Esophagus muscularis mucosa (tissue), 4 donors: ENCODE measurements at places on chromosomes 1 and 21. TPM values are rescaled to one million over a fixed set of nuclear protein-coding genes. Genes with fewer than 3 reads are reported as not detected.

The RPTN gene
- total RNA-seq = not detected

DNA sequence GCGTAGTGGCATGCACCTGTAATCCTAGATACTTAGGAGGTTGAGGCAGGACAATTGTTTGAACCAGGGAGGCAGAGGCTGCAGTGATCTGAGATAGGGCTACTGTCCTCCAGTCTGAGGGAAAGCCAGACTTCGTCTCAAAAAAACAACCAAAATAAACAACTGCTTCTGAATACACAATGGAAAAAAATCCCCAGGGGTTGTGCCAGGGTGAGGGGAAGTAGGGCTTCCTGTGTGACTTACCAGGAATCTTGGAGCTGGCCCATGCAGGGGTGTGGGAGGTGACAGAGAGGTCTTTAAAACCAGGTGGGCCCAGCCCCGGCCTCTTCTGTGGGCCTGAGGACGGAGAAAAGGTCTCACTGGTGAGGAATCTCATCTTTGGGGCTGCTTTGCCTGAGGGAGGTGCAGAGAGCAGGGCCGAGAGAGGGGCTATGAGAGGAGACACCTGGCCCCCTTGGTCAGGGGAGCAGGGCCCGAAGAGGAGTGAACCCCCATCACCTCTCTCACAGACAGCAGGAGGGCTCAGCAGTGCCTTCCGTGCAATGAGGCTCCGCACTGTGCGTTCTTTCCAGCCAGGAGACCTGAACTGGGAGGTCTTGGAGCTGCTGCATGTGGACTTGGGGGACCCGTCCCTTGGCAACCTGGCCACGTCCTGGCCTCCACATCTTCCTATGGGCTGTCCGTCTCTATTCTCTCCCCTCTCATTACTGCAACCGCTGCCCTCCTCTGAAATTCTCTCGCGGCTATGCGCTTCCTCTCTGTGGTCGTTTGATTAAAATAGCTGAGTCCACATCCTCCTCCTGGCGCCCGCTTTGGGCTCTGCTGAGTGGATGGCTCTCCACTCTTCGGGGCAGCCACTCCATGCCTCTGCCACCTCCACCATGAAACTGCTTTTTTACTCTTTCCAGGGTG, 10.7 kb downstream of the PLA2G5 start:
- DNase-seq = no peak

DNA sequence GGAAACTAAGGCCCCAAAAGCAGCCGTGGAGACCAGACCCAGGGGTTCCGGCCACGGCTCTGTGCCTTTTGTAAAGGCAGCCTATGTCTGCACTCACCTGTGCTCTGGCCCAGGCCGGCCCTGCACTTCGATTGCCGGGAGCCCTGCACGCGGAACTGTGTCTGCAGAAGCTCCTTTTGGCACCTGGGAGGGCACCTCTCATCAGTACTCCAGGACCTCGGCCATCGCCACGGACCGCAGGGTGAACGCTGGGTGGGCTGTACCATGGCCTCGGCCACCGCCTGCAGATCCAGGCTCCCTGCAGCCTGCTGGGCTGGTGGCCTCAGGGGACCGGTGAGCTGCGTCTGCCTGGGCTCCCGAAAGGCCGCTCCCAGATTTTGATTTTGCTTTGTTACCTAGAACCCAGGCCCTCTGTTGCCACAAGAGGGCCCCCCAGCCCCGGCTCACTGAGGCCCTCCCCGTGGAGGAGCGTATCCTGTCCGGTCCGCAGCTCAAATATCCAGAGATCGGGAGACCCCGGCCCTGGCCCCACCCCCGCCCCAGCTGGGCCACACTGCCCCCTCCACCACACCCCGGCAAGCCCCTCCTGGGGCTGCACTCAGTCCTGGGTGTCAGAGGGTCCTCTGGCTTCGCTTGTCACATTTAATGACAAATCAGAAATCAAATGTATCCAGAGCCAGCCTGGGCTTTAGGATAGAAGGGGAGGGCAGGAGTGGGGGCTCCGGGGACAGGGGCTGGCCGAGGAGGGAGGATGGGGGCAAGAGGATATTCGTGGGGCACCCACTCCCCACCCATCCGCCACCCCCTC, 60.2 kb upstream of the PDE9A start:
- no peak for DNase-seq

- no peak for DNase-seq
Measured at GRCh38 chr1:214609692-214610091, 6.7 kb downstream of the CENPF start.

DNA sequence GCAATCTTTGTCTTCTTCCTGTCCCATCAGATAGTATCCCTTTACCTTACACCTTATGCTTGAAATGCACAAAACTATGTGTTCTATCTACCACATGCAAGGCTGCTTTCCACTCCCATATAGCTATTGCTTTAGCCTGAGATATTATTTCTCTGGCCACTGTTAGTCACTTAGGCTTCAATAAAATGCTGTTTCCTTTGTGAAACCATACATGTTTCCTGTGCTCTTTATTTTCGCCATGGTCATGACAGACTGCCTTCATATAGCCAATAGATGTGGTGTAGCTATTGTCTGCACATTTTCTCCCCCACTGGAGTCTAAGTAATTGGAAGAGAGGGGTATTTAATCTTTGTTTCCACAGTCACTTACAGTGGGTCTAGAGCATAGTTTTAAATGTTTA, 108.4 kb downstream of the GREM2 start:
- no peak for DNase-seq

GRCh38 chr1:84350104-84350503, 48.2 kb upstream of the DNASE2B start:
- DNase-seq = no peak

DNA sequence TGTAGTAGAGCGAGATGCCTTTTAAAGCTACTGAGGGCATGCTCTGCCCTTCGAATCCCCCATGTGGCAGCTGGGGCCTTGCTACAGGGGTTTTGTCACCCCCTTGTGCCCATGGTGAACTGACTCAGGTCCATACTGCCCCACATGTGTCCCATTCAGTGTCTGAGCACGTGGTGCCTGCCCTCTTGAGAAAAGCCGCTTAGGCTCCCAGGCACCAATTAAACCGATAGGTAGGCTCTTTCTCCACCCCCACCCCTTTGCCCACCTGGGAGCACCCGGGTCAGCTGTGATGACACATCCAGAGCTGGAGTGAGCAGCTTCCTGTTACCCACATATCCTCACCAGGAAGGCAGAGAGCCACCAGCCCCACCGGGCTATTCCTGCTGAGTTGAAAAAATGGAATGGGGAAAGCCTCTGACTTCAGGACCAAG, 30.5 kb downstream of the TMCC2 start:
- no peak for DNase-seq

GRCh38 chr1:246437961-246438360, 69.1 kb downstream of the SMYD3 start:
- DNase-seq = no peak
